ENCODE measurements at places on chromosomes 12 and 14. TPM values are rescaled to one million over a fixed set of nuclear protein-coding genes. Genes with fewer than 3 reads are reported as not detected.
A peak's percentile ranks its signal among the peaks of the same experiment; 100 is the strongest.

DNA sequence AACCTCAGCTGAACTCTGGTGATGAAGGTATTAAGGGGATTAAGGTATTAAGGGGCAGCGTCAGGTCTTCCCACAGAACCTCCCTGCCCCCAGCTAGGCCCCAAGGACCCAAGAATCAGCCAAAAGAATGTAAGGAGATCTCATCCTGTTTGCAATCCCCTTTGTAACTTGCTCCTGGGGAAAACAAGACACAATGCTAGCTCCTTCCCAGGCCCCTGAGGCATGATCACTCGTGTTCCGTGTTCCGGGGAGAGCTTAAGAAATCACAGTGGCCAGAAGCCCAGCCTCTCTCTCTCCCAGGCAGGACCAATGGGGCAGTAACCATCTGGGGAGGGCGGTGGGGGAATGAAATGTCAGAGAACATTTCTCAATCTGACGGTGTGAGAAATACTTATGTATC lies 33.2 kb downstream of the PIGH start:
- DNase-seq: no peak
- H3K27me3 ChIP-seq: no peaks in the 10 kb centered on the region
- no peaks in the 10 kb centered on the region for H3K36me3 ChIP-seq
- no peak overlapping the region for H3K27ac ChIP-seq
- H3K4me1 ChIP-seq: no peaks in the 10 kb centered on the region

The KRT75 gene
- total RNA-seq: not detected

DNA sequence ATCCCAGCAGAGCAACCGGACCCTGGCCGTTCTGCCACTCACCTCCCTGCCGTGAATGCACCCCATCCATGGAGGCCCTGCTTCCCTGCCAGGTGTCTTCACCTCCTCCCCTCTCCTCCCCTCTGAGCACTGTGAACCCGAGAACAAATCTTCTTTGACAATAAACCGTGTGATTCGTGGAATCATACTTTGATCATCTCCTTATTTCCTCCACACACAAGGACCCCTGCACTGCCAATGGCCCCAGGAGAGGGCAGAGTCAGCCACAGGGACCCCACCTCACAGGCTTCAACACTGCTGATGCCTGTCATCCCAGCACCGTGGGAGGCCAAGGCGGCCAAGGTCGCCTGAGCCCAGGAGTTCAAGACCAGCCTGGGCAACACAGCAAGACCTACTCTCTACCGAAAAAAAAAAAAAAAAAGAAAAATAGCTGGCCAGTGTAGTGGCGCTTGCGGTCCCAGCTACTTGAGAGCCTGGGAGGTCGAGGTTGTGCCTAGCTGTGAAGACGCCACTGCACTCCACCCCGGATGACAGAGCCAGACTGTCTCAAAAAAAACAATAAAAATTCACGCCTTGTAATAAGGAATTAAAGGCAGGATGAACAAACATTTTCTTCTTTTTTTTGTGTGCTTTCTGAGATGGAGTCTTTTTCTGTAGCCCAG lies 1.1 kb downstream of the XRCC3 start:
- peaks cover 22% of the 10 kb centered on the region for H3K4me1 ChIP-seq
- peaks cover 64% of the 10 kb centered on the region for H3K36me3 ChIP-seq
- no peak overlapping the region for H3K27ac ChIP-seq
- DNase-seq: no peak

DNA sequence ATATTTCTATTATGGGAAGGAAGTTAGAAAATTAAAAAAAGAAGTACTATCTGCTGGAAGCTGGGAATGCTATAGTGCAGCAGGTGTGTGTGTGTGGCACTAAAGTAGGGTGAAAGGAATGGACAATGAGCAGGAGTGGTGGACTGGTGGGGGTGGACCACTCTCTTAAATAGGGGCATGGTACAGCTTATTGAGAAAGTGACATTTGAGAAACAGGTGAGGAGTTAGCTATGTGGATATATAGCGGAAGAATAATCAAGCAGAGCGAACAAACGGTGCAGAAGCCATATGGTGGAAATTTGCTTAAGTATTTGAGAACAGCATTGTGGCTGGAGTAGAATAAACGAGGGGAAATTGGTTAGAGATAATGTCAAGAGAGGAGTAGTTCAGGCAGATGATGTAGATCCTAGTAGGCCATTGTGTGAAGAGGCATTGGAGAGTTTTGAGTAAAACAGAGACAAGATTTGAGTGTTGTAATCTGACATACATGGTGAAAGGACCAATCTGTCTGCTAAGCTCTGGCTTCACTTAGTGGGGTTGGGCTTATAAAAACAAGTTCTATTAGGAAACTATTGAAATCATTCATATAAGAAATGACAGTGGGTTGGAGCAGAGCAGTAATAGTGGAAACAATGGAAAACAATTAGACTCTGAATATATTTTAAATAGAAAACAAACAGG lies 149.2 kb upstream of the SYT10 start:
- peaks cover 25% of the 10 kb centered on the region for H3K4me1 ChIP-seq
- H3K27me3 ChIP-seq: no peaks in the 10 kb centered on the region
- H3K27ac ChIP-seq: peak overlapping the region; percentile 57
- DNase-seq: no peak
- H3K4me3 ChIP-seq: peak overlapping the region; percentile 32

DNA sequence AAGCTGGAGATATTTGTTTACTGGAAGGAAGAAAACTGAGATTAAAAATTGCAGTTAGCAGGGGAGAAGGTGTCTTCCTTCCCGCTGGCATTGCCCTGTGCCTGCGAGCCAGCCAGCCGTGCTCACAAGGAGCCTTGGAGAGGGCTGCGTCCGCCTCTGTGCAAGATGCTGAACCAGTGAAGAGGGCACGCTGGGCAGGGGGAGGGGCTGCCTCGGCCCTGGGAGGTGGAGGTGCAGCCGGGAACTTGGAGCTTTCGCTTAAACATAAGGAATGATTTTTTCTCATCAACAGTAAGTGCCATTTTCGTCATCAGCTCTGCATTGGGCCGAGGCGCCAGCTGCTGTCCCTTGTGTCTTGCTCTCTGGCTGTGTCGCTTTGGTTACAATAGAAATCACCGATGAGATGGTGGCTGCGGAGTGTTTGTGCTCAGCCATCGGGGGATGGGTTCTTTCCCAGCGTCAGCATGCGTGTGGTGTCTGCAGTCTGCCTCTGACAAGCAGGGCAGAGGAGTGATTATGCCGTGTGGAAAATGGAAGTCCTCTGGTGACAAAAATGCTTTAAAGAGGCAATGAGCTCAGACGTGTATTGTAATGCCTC lies 97.3 kb downstream of the ESR2 start:
- no peak overlapping the region for H3K27ac ChIP-seq
- no peak for DNase-seq
- H3K36me3 ChIP-seq: no peaks in the 10 kb centered on the region
- H3K4me3 ChIP-seq: no peak overlapping the region
- H3K27me3 ChIP-seq: no peaks in the 10 kb centered on the region

DNA sequence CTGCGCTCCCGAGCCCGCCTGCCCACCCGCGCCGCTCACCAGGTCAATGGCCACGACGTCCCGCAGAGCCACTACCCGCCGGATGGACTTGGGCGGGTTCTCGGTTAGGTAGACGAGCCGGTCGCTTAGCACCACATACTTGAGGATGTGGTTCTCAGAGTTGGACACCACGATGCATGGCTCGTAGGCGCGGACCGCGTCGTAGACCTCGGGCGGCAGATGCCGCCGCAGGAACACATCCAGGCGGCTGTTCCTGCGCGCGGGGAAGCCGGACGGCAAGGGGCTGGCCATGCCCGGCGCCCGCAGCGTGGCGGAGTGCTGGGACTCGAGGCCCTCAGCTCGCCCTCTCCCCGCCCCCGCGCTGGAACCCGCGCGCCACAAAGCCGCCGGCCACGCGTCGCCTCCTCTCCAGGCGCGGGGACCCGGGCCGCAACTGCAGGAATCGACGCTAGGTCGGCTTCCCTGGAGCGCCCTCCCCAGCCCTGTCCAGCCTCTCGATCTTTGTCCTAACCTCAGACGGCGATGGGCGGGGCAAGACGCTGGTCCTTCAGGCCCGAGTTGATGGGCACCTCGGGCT lies at the start of gene C12orf56:
Gene C12orf56, minus strand, starts transcription at position 484 of the 577 bp plus-strand sequence. Its CDS starts 193 bp downstream, at position 291.
- H3K4me3 ChIP-seq: peak within 1 kb of the TSS; percentile 68
- peak; percentile 74 for DNase-seq
- no peaks in the 10 kb centered on the region for H3K27me3 ChIP-seq
- no peak within 1 kb of the TSS for H3K27ac ChIP-seq
- peaks cover 5% of the 10 kb centered on the region for H3K36me3 ChIP-seq

All from Calu3 (cell line).